ENCODE measurements at places on chromosomes 16 and 17. TPM values are rescaled to one million over a fixed set of nuclear protein-coding genes. Genes with fewer than 3 reads are reported as not detected.

- DNase-seq = peak; percentile 15
These were observed 645 bp downstream of the NLGN2 start for GRCh38 chr17:7408252-7408727.

DNA sequence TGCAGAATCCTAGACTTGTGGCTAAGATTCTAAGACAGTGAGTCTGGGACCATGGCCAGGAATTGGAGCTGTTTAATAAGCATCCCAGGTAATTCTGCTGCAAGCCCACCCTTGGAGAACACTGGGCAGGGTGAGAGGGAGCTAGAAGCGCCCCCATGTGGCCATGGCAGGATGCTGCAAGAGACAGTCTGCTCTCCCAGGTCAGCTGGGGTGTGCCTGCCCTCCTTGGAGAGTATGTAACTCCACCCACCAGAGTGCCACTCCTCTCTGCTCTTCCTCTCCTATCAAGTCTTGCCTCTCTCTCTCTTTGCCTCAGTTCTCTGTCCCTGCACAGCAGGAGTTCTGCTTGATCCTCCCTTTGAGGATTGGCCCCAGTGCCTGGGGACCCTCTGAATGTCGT is 14.9 kb downstream of the RCVRN start:
- DNase-seq = no peak

DNA sequence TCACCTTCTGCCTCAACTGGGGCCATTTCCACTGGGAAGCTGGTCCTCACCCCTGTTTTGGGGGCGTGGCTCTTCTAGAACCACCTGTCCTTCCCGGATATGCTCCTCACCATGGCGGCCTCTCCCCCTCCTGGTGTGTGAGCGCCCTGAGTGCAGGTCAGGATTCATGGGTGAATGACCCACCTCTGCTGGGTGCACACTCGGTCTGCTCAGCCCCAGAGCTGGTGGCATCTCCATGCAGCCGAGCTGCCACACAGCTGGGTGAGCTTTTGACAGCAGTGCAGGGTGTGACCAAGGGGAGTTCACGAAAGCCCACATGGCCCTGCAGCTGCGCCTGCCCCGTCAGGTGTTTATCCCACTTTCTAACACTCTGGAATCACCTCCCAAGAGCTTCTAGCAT is 27.3 kb downstream of the GRIN2C start:
- DNase-seq = no peak

DNA sequence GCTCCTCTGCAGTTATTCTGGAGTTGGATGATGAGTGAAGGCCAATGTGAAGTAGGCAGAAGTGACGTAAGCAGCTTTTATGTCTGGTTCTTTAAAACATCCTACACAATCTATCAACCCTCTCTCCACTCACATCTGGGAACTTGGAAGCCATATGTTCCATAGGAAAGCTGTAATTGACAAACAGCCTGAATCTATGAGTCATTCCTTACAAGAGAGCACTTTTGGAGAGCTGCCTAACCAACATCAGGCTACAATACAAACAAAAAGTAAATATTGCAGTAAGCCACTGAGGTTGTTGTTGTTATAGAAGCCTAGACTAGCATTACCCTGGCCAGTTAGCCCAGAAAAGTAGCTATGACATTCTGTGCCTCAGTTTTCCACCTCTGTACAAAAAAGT is 5.9 kb downstream of the CCL7 start:
- DNase-seq = no peak

GRCh38 chr17:39981766-39982375 is 1.3 kb downstream of the PSMD3 start:
- DNase-seq = no peak

DNA sequence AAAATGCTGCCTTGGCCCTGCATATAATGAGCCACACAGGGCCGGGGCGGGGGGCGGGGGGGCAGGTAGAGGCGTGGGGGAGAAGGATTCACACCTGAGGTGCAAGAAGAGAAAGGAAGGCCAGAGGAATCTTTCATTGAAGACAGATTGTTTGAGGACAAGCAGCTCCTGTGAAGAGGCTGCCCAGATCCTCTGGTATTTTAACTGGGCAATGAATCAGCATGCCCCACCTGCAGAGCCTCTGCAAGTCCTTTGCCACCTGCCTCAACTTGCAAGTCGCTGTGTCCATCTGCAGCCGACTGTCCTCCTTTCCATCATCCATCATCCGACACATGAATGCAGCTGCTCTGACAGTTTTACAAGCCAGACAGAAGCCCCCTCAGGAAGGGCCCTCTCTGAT is 1.2 kb upstream of the SOST start:
- DNase-seq = no peak

The WNT9B gene
- not detected for total RNA-seq

The COPZ2 gene
- total RNA-seq = 3.9 TPM

The PRSS27 gene
- 1.2 TPM for total RNA-seq

The KRT33B gene
- total RNA-seq = not detected

The NACA2 gene
- not detected for total RNA-seq

The FAM171A2 gene
- total RNA-seq = 0.33 TPM

The LGALS9B gene
- total RNA-seq = not detected

All from activated T-cell treated with anti-CD3 and anti-CD28 coated beads, Interleukin-2, amount 50 U/mL, for 4 hours (primary cell).